Neural crest cell (in vitro differentiated cells): ENCODE measurements at places on chromosomes 5 and 9. TPM values are rescaled to one million over a fixed set of nuclear protein-coding genes. Genes with fewer than 3 reads are reported as not detected.
A peak's percentile ranks its signal among the peaks of the same experiment; 100 is the strongest.

GRCh38 chr9:13606586-13606985 lies 327.1 kb upstream of the MPDZ start:
- no peak for DNase-seq

DNA sequence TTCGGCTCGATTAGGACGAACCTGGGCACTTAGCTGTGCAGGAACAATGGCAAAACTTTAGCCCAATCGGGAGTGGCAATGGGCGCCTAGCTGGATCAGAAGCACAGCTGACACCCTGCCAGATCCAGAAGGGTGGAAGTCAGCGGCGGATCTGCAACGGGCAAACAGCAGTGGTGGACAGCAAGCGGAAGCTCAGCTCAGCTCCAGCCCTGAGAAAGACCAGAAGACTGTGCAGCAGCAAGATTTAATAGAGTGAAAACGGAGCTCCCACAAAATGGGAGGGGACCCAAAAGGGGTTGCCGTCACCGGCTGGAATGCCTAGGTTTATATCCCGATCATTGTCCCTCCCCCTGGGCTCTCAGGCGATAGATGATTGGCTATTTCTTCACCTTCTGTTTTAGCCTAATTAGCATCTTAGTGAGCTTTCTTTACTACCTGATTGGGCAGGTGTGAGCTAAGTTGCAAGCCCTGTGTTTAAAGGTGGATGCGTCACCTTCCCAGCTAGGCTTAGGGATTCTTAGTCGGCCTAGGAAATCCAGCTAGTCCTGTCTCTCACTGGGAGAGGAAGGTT lies 1237.9 kb downstream of the CDH12 start:
- no peak for DNase-seq

DNA sequence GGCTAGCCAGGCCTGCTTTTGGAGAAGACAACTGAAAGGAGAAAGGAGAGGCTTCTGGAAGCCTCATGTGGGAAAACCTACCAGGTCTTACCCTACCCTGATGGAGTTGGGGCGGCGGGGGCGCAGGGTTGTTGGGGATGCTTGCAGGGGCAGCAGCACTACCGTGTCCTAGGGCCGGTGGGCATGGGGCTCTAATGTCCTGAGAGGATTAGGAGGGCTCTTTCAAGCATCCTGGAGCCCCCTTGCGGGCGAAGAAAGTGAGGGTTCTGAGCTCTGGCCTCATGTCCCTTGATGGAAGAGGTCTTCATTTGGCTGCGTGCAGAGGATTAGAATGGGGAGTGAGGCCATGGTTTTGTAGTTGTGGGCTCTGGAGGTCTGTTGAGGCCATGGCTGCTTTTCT lies 86.9 kb upstream of the PITX1 start:
- no peak for DNase-seq

DNA sequence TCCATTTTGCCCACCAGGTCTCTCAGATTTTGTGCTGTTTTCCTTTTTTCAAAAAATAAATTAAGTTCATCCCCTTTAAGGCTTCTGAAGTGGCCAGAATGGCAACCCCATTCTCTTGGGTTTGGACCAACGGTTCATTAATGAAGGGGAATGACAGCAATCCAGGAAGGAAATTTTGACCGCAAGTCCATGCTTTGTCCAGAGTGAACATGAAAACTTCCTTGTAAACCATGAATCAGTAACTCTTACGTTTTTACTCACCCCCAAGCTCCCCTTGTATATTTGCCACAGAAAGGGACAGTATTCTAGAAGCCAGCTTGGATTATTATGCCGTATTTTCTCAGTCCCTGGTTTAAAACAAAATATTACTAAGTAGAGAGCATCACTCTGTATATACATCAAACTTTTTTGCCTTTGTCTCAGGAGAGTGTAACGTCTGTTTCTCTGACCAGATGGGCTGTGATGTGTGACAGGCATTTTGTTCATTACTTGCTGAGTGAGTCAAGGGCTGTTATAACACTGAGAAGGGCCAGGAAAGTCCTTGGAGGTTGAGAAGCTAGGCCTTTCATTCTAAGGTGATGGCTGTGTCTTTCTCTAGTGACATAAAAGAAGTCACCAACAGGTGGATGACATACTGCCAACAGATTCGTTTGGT lies 148.2 kb downstream of the SMARCA2 start:
- no peak for DNase-seq

DNA sequence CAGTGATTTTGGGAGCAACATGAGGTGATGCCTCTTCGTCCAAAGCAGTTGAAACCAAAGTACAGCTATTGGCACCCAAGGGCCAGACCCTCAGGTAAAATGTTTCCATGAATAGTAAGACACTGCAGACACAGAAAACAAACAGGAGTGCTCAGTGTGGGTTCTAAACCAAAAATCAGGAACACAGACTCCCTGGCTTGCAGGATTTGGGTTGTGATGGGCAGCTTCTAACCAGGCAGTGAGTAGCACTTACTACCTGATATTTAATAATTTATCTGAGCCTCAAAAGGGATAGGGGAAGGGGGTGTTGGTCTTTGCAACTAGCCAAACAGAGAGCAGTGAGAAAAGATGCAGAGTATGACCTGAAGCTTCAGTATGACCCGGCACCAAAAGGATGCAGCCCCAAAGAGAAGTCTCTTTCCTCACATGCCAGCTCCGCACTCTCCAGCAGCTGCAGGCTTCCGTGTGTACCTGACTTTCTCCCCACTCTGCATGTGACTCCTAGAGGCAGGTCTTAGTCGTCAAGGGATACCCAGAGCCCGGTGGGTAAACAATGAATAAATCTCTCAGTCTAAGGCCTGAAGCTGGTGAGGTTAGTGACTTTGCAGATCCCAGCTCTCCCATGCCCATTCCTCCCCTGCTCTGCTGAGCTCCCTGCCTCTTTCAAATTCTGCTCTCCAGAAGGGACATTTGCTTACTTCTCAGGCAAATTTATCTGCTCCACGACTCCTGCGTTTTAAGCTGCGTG lies 105.4 kb upstream of the SPOCK1 start:
- no peak for DNase-seq

DNA sequence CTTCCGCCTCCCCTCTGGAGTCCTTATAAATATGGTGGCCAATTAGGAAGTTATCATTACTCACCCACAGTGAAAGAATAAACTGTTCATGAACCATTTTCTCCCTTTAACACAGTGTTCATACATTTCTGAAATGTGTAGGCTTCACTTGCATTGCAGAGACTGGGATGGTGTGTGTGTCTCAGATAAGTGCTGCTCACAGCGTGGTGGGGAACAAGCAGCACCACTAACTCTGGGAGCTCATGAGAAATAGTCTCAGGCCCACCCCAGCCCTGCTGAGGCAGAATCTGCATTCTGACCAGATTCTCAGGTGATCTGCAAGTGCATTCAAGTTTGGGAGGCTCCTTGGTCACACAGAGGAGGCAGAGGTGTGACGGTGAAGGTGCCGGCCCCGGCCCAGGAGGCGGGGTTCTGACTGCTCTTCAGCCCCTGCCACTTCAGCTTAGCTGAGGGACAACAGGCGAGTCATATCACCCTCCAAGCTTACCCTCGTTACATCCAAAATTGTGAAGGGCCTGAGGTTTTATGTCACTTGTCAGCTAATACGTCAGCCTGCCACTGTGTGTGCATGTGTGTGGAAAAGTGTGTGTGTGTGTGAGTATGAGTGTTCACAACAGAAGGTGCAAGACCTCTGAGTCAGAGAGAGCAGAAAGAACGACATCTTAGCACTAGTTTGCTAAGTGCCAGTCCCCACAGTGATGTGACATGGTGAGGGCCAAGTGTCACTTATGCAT lies 34.7 kb downstream of the DAP start:
- no peak for DNase-seq

GRCh38 chr9:19441730-19442129 lies 32.9 kb downstream of the ACER2 start:
- DNase-seq: no peak

DNA sequence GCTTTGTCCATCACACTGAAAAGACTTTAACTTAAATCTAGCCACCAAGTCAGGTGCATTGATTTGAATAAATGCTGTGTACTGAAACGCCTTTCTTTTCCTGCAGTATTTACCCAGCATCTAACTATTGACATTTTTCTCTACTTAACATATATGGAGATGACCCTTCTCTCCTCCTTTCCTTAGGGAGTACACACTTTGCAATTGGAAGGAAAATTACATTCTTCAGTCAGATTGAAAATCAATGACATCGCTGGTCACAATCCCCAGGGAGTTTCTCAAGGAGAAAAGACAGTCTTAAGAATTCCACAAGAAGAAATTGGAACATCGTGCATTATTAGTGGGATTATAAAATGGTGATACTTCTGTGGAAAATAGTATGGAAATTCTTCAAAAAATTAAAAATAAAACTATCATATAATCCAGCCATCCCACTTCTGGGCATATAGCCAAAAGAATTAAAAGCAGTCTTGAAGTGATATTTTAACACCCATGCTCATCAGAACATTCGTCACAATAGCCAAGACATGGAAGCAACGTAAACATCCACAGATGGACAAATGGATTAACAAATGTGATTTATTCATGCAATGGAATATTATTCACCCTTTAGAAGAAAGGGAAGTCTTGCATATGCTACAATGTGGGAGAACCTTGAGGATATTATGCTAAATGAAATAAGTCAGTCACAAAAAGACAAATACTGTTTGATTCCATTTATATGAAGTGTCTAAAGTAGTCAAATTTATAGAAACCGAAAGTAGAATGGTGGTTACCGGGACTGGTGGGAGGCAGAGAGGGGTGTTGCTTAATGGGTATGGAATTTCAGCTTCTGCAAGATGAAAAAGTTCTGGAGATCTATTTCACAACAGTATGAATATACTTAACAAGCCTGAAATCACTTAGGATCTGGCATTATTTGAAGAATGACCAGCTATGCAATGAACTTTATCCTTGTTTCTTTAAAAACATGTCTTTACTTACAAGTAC lies 14.3 kb upstream of the FREM1 start:
- no peak for DNase-seq

DNA sequence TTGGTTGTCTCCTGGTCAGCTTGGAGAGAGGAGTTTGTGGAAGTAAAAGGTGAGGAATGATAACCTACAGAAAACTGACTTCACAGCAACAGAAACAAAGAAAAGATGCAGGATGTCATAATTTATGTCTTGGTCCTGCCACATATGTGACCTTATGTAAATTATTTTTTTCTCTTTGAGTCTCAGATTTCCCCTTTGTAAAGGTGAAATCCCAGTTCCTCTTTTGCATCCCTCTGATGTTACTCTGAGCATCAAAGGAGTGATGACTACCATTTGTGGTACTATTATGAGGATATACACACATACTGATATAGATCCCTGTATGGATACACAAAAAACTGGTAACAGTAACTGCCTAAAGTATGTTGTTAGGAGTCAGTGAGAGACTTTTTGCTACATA lies 1.4 kb upstream of the THG1L start:
- DNase-seq: no peak

DNA sequence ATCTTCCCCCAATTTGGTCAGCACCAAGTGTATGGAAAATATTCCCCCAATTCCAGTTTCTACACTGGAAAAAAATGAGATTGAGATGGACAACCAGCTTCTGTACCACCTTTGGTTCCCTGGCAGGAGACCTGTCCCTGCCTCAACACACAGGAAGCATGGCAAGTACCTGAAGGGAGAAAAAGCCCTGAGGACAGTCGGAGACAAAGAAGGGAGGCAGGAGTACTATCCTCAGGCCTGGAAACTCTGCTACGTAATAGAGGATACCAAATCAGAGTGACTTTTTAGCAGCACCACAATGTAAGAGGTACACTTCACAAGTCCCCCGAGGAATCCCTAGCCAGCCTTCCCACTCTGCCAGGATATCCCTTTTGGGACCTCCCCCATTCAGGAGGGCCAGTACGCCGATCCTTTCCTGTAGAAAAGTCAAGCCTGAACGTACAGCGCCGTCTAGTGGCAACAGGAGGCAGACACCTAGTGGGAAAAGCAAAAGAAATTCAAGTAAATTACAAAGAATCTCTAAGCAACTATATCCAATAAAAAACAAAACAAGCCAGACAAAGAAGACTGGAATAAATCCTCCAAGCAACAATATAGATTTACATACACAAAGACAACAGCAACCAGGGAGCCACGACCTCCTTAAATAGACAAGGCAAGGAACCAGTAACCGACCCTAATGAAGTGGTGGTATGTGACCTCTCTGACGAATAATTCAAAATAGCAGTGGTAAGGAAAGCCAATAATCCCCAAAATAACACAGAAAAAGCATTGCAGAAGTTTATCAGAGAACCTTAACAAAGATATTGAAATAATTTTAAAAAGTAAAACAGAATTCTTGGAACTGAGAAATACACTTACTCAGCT lies 63.3 kb upstream of the SLCO6A1 start:
- peak; percentile 28 for DNase-seq

DNA sequence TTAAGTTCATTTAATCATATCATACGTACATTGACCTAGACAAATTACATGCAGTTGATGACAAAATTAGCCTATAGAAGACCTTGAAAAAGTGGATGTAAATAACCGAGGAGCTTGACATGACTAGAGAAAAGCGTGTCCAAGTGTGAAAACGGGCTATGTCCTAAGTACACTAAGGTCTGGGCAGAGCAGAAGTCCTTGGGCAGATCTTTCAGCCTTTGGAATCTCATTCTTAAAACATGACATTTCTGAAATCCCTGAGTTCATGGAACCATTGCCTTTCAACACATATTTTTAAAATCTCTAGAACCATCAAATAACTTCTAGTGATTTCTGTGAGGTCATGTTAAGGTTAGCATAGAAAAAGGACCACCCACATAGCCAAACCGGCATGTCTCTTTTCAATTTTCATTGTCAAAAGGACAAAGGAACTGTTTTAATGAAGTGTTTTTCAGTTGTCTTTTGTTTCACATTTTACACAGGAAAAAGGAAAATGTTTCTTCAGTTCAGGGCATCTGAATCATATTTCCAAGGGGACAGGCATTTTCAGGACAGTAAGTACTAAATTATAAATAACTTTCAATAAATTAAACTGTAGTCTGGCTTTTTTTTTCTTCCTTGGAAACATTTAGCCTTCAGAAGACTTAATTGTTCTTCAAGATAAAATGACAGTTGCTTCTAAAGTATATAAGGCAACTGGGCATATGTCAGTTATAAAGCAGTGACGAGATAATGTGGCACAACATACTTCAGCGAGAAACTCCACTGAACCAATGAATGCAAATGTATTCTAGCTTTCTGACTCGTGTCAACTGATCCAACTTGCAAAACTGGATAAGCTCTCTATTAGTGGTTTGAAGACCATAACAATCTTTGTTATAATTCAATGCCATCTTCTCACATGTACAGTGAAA lies 416.8 kb downstream of the NFIB start:
- no peak for DNase-seq

Gene ENTREP1
- 0.36 and 0.44 TPM in 2 replicates for total RNA-seq

Gene BARHL1
- not detected in 2 replicates for total RNA-seq

Gene ELAVL2
- 26.0 and 31.3 TPM in 2 replicates for total RNA-seq

Gene JAKMIP2
- total RNA-seq: 35.6 and 36.8 TPM in 2 replicates

Gene SLC25A51
- total RNA-seq: 32.5 and 33.0 TPM in 2 replicates

Gene C5orf34
- total RNA-seq: 11.0 and 11.4 TPM in 2 replicates

Gene OR1Q1
- total RNA-seq: not detected in 2 replicates

Gene FAM221B
- total RNA-seq: 0.19 and 0.43 TPM in 2 replicates
